AML-193 (cell line): ENCODE measurements at places on chromosomes 7 and 10.

DNA sequence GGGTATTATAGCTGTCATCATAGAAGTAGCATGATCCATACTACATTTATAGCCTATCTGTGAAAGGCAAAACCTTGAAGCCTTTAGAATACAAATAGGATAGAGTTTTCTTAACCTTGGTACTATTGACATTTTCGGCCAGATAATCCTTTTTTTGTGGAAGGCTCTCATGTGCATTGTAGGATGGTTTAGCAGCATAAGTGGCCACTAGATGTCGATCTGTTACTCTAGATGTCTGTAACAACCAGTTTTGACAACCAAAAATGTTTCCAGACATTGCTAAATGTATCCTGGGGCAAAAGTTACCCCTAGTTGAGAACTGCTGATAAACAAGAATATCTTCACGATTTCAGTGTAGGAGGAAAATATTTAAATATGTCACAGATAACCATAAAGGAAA, 319.4 kb upstream of the GALNT17 start:
- DNase-seq, result no peak

DNA sequence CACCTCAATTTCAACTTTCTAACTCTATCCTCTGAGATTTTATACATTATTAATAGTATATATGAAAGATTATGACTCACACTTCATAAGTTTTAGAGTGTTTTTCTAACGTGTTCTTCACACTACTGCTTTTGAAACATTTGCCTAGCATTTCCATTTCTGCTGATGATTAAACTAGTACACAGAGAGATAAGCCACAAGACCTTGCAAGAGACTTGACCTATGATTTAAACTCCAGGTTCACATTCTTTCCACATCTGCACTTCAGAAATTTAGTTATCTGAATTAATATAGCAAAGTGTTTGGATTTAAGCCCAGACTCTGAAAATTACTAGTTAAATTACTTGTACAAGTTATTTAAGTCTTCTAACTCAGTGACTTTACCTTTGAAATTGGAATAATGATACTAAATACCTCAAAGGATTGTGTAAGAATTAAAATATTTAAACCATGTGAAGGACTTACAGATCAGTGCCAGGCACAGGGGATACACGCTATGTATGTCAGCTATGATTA, 66.6 kb downstream of the PCLO start:
- DNase-seq, result no peak

GRCh38 chr10:55820071-55820470, 541.0 kb downstream of the ZWINT start:
- no peak for DNase-seq

DNA sequence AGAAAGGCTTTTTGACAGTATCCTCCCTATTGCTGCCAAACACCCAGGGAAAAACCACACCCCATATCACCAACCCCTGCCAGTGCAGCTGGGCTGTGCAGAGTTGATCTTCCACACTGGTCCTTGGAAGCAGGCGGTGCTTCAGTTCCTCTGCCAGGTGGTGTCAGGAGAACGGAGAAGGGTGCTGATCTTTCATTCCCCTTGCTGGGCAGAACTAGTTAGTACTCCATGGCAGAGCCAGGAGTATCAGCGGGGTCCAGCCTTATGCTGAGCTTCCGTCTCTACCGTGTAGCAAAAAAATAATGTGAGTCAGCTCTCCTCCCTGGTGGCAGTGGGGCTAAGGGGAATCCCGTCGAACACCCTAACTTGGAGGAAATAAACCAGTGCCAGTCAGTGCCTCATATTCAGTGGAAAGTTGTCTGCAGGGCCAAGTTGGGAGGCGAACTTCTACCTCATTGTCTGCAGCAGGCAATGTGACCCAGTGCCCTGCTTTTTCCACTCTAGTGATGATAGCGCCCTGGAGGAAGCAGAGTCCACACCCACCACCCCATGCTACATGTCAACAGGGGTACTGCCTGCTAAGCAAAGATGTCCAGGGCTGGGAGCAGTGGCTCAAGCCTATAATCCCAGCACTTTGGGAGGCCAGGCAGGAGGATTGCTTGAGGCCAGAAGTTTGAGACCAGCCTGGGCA, 175.4 kb downstream of the AUTS2 start:
- no peak for DNase-seq

DNA sequence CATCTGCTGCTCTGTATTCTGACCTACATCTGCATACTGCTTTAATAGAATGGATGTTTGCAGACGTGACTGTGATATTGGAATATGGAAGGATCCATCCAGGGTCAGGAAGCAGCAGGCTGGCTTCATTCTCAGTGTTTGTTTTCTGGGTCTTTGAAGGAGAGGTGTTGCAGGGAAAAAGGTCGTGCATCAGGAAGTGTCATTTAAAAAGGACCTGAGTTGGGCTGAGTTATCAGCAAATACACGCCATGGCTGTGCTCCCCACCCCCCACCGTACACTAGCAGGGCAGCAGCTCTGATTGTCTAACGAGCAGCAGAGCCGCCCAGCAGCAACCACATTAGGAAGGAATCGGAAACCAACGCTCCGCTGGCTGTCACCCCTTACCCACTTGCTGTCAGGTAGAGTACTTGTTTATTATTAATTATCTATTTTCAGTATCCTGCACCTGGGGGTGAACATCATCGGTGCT, 63.1 kb upstream of the STEAP1B start:
- no peak for DNase-seq

DNA sequence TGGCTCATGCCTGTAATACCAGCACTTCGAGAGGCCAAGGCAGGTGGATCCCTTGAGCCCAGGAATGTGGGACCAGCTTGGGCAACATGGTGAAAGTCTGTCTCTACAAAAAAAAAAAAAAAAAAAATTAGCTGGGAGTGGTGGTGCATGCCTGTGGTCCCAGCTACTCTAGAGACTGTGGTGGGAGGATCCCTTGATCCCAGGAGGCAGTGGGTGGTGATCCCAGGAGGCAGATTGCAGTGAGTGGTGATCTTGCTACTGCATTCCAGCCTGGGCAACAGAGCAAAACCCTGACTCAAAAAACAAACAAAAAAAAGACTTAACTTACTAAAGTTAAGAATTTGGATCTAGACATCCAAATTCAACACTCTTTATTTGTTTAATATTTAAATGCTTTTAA, 10.2 kb upstream of the ADO start:
- no peak for DNase-seq

DNA sequence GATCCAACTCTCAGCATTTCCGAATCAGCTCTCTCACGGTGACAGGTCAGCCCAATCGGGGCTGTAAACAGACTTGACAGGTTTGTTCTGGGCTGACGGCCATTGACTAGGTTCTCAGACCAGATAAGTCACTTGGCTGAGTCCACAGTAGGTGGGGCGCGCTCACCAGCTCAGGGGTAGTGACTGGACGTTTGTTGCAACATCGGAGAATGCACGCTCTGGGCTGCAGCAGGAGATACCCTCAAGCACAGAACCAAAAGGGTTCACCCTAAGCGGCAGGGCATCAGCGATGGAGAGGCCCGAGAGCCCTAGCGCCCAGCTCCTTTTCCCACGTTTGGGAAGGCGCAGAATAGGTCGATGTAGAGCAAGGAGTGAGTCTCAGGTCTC, 1.8 kb downstream of the KLLN start:
- DNase-seq, result peak; percentile 72

DNA sequence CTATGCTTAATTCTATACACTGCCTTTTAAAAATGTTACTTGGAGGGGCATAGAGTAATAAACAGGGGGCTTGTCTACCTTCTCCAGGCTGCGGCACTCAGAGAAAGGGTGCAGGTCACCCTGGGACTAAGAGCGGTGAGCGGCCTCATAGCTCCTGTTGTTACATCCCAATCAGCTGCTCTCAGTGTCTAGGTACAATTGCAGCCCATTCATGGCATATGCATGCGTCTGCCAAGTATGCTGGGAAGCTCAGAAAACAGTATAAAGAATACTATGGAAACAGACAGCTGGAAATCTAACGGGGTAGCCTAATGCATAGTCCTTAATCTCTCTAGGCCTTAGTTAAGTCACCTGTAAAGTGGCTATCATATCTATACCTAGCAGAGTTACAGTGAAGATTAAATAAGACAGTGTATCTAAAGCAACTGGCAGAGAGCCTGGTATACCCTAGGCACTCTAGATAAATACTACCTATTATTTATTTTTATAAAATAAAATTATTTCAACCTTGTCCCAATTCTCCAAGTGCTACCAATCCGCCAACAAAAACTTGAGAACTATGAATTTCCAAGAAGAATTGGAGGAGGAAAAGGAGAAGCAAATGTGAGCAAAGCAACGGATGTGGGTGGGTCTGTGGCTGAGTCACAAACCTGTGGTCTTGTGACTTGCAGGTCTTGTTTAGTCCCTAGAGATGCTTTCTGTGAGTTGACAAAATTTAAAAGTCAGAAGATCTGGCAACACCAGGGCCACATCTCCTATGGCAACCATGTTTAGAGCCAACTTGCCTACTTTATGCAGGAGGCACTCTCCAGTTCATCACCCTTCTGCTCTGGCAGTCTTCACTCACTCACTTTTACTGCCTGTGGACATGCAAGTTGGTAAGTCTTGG, 183.0 kb downstream of the RAPGEF5 start:
- DNase-seq, result no peak

GRCh38 chr7:79774150-79774549, 320.7 kb upstream of the MAGI2 start:
- DNase-seq, result no peak

DNA sequence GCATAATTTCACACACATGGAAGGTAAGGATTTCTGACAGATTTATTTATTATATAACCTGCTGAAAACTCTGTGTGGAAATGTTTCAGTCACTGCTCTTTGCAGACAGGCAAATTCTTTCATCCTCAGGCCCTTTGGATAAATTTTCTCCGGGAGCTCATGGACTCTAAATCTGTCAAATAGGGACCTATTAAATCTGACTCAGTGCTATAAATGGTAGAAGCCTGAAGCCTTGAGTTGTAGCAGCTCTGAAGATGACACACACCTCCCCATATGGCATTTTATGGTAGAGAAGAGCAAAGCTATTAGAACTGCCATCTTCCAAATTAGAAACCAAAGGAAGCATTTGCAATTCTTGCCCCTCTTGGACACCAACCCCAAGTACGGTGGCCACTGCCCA, 808.7 kb downstream of the XPNPEP1 start:
- DNase-seq, result no peak

GRCh38 chr7:152853236-152853635, 93.7 kb downstream of the ACTR3B start:
- DNase-seq, result no peak

- DNase-seq, result peak; percentile 46
These were observed 233.3 kb downstream of the LRRN3 start for GRCh38 chr7:111324228-111324627.

DNA sequence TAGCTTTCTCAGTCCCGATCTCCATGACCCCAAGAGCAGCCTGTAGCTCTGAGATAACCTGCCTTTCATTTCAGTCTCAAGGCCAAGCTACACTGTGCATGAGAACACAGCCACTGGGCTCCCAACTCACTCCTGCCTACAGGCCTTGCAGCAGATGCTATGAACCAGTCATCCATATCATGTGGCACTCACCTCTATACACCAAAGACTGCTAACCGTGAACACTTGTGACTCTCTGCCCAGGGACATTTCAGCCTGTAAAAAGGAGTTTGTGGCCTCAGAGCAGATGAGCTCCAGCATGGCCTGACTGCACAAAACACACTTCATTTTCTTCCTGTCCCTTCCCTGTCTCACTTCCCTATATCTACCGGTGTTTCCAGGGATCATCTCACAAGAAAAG, 56.9 kb upstream of the NPY start:
- DNase-seq, result no peak

DNA sequence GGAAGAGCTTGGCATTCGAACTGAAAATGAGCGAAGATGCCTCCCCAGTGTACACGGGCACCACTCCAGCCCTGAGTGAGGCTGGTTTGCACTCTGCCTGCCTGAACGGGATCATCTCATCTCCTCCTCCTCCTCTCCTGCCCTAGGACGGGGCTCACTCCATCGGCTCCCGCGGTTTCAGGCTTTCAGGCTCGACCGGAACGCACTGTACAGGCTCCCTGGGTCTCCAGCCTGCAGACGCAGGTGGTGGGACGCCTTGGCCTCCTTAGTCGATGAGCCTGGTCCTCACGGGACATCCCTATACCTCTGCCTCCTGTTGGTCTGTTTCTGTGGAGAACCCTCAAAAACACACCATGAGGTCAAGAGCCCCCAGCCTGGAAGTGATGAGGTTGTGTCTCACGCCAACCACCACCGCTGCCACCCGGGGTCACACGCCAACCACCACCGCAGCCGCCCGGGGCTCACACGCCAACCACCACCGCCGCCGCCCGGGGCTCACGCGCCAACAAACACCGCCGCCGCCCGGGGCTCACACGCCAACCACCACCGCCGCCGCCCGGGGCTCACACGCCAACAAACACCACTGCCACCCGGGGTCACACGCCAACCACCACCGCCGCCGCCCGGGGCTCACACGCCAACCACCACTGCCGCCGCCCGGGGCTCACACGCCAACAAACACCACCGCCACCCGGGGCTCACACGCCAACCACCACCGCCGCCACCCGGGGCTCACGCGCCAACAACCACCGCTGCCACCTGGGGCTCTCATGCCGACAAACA, 56.3 kb downstream of the FOXL3 start:
- no peak for DNase-seq

GRCh38 chr7:106331441-106332175, 46.8 kb upstream of the NAMPT start:
- DNase-seq, result no peak

DNA sequence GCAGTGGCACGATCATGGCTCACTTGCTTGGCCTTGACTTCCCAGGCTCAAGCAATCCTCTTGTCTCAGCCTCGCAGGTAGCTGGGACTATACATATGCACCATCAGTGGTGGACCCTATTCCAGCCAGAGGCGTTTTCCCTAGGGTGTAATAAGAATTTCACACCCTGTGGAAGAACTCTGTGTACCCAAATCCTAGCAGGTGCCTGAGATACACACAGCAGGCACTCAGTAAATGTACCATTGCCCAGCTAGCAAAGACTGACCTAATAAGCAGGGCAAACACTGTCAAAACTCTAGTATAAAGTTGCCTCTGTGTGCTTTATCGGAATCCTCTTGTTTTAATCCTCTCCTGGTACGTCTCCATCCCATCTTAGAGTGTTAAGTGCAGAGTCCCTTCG, 33.7 kb upstream of the BHLHA15 start:
- DNase-seq, result no peak

GRCh38 chr7:28617308-28617880, 205.1 kb downstream of the CREB5 start:
- DNase-seq, result no peak

GRCh38 chr10:5766189-5766588, 47.0 kb downstream of the GDI2 start:
- DNase-seq, result no peak

GRCh38 chr10:6018422-6018821, 41.1 kb upstream of the IL15RA start:
- DNase-seq, result no peak

GRCh38 chr10:60377955-60378354, 11.7 kb downstream of the ANK3 start:
- no peak for DNase-seq

- DNase-seq, result no peak
These were observed 255.0 kb downstream of the BMPER start for GRCh38 chr7:34160261-34160752.

- no peak for DNase-seq
These were observed 35.8 kb upstream of the GALNTL5 start for GRCh38 chr7:151920488-151920887.

GRCh38 chr10:109770663-109771062, 152.6 kb downstream of the XPNPEP1 start:
- DNase-seq, result no peak

GRCh38 chr10:112528235-112528634, 81.2 kb downstream of the VTI1A start:
- DNase-seq, result no peak
